Stimulated activated CD4-positive, alpha-beta T cell treated with anti-CD3 and anti-CD28 coated beads, TNF-alpha, amount 100 ng/mL, for 4 hours (primary cell): ENCODE measurements at places on chromosomes 5 and 9.

- no peak for DNase-seq
These were observed 275.0 kb downstream of the ARHGEF28 start for GRCh38 chr5:73901043-73901442.

GRCh38 chr5:39218482-39219402 lies 621 bp downstream of the FYB1 start:
- no peak for DNase-seq

- DNase-seq: no peak
These were observed 119.4 kb downstream of the TTC39B start for GRCh38 chr9:15187589-15187988.

- DNase-seq: no peak
These were observed 330.4 kb upstream of the EDIL3 start for GRCh38 chr5:84715091-84715490.

GRCh38 chr9:132995879-132996278 lies 17.4 kb downstream of the GFI1B start:
- no peak for DNase-seq

DNA sequence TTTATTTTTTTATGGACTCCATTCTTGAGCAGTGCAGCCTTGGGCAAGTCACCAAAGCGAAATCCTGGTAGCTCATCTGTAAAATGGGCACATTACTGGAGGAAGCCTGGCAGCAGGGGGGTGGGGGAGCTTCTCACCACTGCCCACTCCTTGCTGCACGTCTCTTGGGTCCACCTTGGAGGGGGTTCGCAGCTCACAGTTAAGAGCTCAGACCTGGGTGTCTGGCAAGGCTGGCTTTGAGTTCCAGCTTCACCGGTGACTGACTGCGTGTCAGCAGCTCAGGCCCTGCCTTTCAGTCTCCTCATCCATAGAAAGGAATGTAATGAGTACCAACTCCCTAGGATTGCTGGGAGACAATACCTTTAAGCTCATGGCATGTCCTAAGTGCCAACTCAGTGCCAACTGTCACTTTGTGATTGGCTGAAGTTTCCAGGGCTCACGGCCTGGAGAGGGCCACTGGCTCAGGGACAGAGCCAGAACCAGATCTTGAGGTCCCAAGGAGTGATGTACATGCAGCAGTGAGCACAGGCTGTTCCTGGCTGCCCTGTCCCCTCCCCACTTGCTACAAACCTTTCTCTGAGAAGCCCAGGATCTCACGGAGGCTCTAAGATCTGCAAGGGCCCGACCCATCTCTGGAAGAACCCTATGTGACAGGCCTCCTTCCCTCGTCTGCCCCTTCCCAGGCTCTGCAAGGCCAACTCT lies 72.9 kb downstream of the C9orf50 start:
- DNase-seq: no peak

- no peak for DNase-seq
These were observed 42.3 kb upstream of the JMY start for GRCh38 chr5:79193643-79194042.

DNA sequence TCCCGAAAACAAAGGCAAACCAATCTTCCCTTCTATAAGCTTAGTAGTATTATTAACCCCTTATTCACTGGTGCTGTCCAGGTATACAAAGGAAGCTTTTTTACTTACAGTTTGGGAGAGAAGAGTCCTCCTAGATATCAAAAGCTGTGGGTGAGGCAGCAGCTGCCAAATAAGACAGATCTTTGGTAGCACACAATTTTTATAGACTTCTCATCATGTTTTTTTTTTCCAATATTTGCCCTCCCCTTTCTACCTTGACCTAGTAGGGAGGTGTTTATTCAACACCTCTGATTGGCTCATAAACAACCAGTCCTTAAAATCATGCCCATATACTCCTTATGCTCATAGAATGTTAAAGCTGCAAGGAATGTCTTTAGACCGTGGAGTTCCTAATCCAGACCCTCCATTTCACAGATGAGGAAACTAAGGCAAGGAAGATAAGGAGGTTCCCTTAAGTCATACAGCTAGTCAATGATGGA lies at the start of gene ALDOB:
Gene ALDOB (minus strand): TSS at position 174 of the 479 bp plus-strand sequence. CDS start 4,887 bp downstream, outside the sequence.
- no peak for DNase-seq

DNA sequence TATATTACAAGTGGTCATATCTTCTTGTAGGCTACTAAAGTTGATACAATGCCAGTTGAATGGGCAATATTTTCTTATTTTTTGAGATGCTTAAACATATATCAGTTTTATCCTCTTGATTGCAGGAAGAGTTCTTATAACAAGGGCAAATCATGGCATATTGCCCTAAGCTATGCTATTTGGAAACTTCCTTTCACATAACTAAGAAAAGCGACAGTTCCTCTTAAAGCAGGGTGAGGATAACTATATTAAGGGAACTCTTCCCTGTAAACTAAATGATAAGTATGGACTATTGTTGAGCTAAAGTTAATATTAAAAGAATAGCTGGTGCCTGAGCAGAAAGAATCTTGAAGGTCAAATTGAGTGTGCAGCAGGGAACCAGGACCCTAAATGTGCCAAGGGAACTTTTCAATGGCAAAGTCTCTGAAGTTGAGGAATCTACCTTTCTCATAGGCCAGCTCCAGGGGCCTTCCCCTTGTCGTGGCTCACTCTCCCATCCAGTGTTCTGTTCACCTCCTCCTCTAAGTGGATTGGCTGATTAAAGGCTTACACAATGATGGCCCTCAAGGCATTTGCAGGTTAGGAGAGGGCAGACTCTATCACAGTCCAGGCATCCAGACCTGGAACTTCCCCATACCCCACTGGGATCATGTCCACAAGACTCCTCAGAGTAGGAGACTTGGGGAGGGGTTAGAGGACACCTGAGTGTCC lies 26.8 kb downstream of the FYB1 start:
- no peak for DNase-seq

DNA sequence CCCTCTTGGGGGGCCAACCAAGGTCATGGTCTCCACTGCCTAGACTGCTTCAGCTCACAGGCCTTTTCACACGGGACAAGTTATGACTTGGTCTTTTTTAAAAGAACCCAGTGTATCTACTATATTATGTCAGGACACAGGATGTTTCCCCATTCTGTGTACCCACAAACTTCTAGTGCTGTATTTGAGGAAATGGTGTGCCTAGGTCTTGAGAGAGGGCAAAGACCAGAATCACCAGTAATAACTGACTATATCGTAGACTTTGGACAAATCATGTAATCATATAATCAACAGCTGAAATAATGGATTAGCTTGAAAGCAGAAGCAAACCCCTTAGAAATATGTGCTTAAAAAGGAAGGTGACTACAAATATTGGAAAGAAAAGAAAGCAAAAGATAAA lies 133.3 kb downstream of the ARL15 start:
- DNase-seq: no peak

DNA sequence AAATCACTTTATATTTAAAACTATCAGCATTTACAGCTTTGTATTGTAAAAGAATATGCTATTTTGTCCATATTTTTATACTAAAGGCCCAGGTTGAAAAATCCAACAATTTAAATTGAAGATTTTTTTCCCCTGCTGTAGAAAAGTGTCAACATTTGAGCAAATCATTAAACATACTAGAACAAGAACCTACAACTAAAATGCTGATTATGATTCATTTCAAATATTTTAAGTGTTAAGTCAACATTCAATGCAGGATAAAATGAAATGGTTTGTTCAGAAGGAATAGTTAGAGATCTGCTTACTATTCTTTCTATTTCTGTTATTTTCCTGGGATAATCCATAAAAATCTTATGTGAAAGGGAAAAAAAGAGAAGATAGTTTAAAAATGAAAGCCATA lies 866.5 kb upstream of the DMAC1 start:
- DNase-seq: no peak

DNA sequence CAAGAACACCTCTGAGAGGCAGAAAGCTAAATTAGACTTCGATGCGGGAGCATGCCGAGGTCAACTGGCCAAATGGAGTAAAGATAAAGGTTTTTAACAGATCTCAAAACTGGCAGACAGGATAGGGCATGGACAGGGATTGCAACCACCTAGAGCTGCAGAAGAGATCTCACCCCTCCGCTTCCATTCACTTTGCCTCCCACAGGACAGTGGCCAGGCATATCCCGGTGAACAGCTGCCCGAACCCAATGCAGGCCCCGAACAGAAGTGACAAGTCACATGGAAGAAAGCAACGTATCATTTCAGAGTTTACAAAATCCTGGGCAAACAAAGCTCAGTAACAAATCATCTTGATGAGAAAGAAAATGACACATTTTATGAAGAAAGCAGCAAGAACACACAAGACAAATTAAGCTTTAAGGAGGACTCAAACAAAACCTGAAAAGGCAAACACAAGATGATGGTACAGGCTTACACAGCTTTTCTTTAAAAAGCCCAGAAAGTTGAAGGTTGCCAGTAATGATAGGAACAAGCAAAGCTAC lies 18.4 kb downstream of the RNF130 start:
- DNase-seq: no peak

DNA sequence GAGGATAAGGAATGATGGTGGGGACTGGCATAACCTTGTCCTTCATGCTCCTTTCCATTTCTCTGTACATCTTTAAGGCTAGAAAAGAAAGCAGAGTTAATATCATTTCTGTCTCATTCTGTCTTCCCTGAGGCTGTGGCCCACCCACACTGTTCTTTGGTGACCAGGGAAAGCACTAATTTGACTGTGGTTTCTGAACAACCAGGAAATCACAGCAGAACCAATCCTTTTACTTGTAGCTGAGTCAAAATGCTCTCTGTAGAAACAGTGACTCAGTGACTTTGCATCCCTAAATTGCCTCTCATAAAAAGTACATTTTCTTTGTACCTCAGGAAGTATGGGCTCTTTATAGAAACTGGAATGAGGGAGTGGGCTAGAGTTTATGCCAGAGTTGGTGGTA lies 28.1 kb downstream of the IL33 start:
- no peak for DNase-seq

GRCh38 chr5:37900692-37901091 lies 60.9 kb upstream of the GDNF start:
- no peak for DNase-seq

- no peak for DNase-seq
These were observed 218.8 kb upstream of the NR4A3 start for GRCh38 chr9:99602854-99603253.

DNA sequence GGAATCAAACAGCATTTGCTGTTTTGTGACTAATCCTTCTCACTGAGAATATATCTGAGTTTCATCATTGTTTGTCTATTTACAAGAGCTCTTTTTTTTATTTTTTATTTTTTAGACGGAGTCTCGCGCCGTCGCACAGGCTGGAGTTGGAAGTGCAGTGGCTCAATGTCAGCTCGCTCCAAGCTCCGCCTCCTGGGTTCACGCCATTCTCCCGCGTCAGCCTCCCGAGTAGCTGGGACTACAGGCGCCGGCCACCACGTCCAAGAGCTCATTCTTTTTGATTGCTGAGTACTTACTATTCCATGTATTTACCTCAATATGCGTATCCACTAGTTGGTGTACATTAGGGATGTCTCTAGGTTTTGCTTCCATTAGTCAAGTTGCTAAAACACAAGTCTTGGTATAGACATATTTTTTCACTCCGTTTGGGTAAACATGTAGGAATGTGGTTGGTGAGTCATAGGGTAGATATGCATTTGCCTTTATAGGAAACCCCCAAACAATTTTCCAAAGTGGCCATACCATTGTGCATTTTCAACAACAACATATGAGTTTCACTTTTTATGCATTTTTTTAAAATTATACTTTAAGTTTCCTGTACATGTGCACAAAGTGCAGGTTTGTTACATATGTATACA lies 1005.0 kb upstream of the CDH10 start:
- DNase-seq: no peak

GRCh38 chr5:76592692-76593091 lies 30.5 kb downstream of the F2RL2 start:
- DNase-seq: no peak

GRCh38 chr5:76715736-76716455 lies at the start of gene F2R:
TSS of gene F2R (plus strand) at chr5:76716126. CDS start at chr5:76716308, 182 bp downstream.
- peak; percentile 3 for DNase-seq

GRCh38 chr5:128695791-128696530 lies 157.9 kb upstream of the FBN2 start:
- DNase-seq: no peak

- DNase-seq: no peak
These were observed 52.5 kb downstream of the ANKDD1B start for GRCh38 chr5:75663579-75664284.

- no peak for DNase-seq
These were observed 11.0 kb downstream of the AKNA start for GRCh38 chr9:114376586-114377445.

- DNase-seq: no peak
These were observed 59.1 kb downstream of the GTF3C4 start for GRCh38 chr9:132729235-132729890.

GRCh38 chr9:136840877-136841645 lies 1.2 kb upstream of the AJM1 start:
- no peak for DNase-seq

- DNase-seq: no peak
These were observed 76.3 kb downstream of the OSTF1 start for GRCh38 chr9:75164573-75164972.

- DNase-seq: no peak
These were observed 67.1 kb downstream of the SIL1 start for GRCh38 chr5:139131062-139131461.

DNA sequence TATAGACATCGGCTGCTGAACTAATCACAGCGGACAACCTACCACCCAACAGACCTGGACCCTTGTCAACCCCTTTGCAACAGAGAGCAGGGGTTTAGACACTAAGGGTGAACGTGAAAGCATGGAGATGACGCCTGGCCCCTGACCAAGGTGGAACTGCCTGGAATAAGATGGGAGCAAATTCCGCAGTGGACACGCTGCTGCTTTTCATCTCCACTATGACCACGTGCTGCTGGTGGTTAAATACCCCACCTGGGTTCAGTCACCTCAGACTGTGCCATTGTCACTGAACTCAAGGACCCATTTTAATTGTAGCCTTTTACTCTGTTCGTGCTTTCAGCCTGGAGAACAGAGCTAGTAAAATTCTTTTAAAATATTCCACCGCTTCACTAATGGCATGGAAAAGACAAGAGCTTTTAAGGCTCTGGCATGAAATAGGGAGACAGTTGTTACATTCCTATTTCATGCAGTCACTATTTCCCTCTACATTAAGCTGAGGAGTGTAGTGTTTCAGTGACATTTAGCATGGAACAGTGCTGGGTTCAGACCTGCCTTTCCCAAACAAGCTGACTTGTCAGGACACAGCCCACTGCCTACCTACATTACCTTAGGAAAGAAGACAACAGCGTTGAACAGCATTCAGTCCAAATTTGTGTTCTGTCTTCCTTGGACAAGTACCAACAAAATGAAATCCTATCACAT lies 96.8 kb downstream of the ANKRD18B start:
- DNase-seq: no peak
